Foreskin fibroblast (primary cell): ENCODE measurements at places on chromosomes 5 and 9.
A peak's percentile ranks its signal among the peaks of the same experiment; 100 is the strongest.

GRCh38 chr9:89755821-89756220, 151.0 kb downstream of the GADD45G start:
- DNase-seq: no peak

GRCh38 chr5:155389498-155389897, 375.9 kb downstream of the KIF4B start:
- DNase-seq: no peak

DNA sequence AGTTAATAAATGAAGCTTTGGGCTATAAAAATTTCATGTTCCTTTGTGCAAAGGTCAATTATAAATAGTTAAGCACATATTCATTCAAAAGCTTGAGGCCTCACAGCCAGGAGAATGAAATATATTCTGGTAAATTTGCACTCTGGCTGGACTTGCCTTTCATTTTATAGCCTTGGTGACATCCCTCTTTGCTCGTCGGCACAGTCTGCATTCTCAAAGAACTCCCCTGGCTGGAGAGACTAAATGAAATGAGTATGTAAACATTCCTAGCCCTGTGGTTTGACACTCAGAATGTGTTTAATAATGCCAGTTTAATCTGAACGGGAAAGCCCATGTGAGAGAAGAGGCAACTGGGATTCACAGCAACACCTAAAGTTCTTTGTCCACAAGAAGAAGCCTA, 285.6 kb downstream of the BRINP1 start:
- DNase-seq: no peak

- no peak for DNase-seq
Observed at GRCh38 chr9:137488327-137488653, 29.2 kb upstream of the NSMF start.

DNA sequence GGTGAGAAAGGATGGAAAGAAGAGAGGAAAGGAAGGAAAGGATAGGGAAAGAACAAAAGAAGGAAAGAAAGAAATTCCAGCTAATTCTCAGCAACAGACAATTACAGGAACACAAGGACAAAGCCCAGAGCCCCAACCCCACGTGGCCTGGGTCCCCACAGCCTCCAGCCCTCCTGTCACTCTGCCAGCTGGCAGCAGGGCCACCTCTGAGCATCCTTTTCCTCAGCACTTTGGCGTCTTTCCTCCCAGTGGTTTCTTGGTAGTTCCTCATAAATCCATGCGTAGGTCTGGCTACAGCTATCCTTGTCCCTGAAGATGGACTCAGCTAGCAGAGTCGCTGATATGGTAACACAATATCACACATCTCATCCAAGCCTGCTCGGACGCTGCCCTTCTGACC, 28.3 kb downstream of the ADAMTS2 start:
- no peak for DNase-seq

- no peak for DNase-seq
Observed at GRCh38 chr5:124133406-124133805, 613.0 kb downstream of the ZNF608 start.

DNA sequence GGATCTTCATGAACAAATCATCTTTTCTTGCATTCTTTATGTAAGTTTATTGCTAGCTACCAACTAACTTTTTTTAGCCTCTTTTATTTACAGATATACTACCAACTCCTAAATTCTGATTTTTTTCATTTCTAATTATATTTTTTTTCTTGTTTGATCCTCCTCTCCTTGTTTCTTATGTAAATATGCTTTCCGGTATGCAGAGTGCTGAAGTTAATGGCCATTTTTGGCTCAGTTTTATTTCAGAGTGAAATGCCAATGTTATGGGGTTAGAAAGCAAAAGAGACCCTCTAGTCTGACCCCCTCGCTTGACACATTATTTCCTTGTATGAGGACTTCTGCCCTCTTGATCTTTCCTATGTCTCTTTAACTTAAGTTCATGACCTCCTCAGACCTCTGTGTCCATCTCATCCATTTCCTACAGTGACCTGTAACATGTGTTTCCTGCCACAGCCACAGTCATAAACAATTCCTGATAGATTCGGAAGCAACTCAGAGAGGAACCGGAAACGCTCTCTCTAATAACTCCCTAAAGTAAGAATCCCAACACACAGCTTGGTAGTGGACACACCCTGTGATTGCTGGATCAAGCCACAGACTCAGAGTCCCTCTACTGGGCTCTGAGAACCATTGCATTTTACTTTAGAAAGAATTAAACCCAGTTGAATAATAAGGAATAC, 42.9 kb upstream of the AFAP1L1 start:
- peak; percentile 94 for DNase-seq

DNA sequence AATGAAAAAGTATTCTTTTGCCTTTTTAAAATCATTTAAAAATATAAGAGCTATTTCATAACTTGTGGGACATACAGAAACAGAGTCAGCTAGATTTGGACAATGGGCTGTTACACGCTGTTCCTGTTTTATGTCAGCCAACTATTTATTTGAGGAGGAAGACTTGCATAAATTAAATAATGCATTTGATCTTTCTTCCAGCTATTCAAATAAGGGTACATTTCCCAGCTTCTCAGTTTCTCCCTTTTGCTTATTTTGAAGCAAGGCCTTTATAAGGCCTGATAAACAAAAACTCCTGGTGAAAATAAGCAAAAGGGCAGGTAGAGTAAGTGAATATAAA, 6.5 kb downstream of the STOM start:
- no peak for DNase-seq

- DNase-seq: peak; percentile 85
Observed at GRCh38 chr5:150295172-150295634, 5.6 kb upstream of the CAMK2A start.

GRCh38 chr5:172837640-172838039, 3.6 kb downstream of the ERGIC1 start:
- no peak for DNase-seq

GRCh38 chr9:27851858-27852257, 278.6 kb upstream of the C9orf72 start:
- no peak for DNase-seq

GRCh38 chr5:149110406-149110805, 30.9 kb upstream of the ABLIM3 start:
- DNase-seq: no peak

GRCh38 chr5:14426521-14426920, 155.1 kb upstream of the OTULINL start:
- DNase-seq: no peak
